Smooth muscle cell of the pulmonary artery (primary cell): ENCODE measurements at places on chromosomes 7 and 10. TPM values are rescaled to one million over a fixed set of nuclear protein-coding genes. Genes with fewer than 3 reads are reported as not detected.

ABCB8 gene
- total RNA-seq = 34.2 and 37.6 TPM in 2 replicates

RET gene
- 0.23 and 1.0 TPM in 2 replicates for total RNA-seq

ZNF488 gene
- total RNA-seq = 0.13 TPM in 1 of 2 replicates, not detected in the other

LRIT1 gene
- not detected in 2 replicates for total RNA-seq

NKX1-2 gene
- not detected in 2 replicates for total RNA-seq
